Left renal pelvis (tissue), 4 donors: ENCODE measurements at places on chromosomes 2 and 18. TPM values are rescaled to one million over a fixed set of nuclear protein-coding genes. Genes with fewer than 3 reads are reported as not detected.

Gene SCYGR4
- not detected for polyA plus RNA-seq

Gene SLC5A7
- polyA plus RNA-seq: 0.79 TPM

DNA sequence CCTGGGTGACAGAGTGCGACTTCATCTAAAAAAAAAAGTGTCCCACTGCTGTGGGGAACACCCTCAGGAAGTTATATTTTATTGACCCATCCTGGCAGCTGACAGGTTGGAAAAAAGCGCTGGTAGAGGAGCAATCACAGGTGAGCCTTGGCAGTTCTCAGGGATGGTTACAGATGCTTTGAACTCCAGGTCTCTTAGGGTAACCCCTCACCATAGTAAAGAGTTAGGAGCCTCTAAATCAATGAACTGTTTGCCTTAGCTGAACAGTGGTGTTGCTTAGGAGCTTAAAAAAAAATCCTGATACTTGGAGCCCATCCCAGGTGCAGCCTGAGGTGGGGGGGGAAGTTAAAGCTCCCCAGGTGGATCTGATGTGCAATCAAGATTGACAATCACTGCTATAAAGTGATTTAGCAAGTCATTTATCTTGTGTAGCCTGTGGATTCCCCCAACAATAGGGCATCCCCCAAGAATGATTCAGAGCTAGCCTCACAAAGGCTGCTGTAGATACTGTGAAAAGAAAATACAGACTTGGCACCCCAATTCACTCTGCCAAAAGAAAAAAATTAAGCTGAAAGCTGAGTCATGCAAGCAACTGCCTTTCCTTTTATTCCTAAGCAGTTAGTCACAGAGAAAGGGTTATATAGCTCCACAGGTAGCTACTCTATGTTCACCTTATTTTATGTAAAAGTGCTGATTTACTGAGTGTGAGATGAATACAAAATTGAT is 14.8 kb downstream of the SLC16A14 start:
- DNase-seq: no peak

GRCh38 chr2:232476791-232477190 is 10.8 kb downstream of the ECEL1 start:
- DNase-seq: no peak

DNA sequence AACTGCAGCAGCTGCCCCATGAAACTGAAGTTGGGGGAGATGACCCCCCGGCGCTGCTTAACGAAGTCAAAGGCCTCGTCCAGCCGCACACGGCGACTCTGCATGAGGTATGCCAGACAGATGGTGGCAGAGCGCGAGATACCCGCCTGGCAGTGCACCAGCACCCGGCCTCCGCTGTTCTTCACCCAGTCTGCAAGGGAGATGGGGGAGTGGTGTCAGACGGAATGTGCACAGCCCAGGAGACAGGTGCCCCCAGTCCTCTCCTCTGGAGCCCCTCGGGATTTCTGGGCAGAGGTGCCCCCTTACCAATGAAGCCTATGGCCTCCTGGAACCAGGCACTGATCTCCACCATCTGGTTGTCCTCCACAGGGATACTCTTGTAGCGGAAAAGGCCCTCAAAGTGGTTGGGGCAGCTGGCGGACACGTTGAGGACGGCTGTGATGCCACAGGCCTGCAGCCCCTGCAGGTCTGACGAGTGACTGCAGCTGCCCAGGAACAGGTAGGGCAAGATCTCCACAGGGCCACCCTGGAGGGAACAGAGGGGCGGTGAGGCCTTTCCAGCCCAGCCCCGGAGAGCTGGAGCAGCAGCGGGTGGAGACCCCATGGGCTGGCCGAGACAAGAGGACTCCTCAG is 1.3 kb downstream of the DUSP2 start:
- no peak for DNase-seq

GRCh38 chr2:45170191-45171135 is 161.2 kb upstream of the SIX2 start:
- DNase-seq: no peak

DNA sequence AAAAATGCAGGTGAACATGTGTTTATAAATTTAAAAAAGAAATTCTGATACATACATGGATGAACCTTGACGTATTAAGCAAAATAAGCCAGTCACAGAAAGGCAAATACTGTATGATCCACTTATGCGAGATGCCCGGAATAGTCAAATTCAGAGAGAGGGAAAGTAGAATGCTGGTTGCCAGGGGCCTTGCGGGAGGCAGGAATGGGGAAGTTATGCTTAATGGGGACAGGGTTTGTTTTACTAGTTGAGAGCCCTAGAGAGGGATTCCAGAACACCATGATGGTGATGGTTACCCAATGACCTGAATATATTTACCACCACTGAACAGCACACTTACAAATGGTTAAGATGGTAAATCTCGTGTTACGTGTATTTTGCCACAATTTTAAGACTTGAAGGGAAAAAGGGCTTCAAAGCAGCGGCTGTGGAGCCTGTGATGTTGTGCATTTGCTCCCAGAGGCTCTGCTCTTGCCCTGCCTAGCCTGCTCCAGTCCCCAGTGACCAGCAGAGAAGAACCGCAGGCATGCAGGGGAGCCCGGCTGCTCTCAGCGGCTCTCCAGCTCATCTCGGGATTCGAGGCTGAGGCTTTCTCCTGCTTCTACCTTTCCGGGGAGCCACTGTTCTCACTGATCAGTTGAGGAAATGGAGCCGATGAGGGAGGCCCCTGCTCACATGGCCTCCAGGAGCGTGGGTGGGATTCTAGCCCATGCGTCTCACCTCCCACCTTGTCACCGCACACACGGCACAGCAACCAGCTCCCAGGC is 51.7 kb upstream of the TFCP2L1 start:
- no peak for DNase-seq

DNA sequence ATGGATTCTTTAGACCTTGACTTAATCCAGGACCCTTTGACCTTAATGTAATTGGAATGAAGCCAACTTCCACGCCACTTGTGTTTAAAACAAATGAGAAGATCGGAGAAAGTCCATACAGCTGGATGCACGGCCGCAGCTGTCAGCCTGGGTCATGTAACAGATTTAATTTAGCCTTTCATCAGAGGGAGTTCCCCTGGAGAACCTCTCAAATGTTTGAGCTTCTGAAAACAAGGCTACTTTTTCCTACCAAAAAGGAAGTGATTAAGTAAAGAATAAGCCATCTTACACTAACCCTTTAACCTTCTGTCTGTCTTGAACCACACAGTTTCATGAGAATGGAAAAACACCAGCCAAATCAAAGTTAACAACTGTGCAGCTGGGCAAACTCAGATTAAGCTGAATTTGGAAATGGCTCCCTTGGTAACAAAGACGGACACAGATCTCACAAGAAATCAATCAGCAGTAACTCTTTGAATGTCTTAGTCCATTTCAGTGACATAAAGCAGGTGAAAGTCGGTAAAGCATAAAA is 103.6 kb downstream of the DOCK10 start:
- DNase-seq: peak; percentile 24

- no peak for DNase-seq
These were observed 67.6 kb downstream of the TPGS2 start for GRCh38 chr18:36761186-36761698.

- no peak for DNase-seq
These were observed 158.7 kb downstream of the VWC2L start for GRCh38 chr2:214569419-214570035.

DNA sequence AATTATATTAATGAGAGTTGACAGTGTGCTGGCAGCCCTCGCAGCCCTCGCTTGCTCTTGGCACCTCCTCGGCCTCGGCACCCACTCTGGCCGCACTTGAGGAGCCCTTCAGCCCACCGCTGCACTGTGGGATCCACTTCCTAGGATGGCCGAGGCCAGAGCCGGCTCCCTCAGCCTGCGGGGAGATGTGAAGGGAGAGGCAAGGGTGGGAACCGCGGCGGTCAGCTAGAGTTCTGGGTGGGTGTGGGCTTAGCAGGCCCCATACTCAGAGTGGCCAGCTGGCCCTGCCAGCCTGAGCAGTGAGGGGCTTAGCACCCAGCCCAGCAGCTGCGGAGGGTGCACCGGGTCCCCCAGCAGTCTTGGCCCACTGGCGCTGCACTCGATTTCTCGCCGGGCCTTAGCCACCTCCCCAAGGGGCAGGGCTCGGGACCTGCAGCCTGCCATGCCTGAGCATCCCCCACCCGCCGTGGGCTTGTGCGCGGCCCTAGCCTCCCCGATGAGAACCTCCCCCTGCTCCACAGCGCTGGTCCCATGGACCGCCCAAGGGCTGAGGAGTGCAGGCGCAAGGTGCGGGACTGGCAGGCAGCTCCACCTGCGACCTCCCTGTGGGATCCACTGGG is 68.2 kb upstream of the LRRTM4 start:
- DNase-seq: no peak
